Amniotic epithelial cell (primary cell): ENCODE measurements at places on chromosomes 3 and 15.

DNA sequence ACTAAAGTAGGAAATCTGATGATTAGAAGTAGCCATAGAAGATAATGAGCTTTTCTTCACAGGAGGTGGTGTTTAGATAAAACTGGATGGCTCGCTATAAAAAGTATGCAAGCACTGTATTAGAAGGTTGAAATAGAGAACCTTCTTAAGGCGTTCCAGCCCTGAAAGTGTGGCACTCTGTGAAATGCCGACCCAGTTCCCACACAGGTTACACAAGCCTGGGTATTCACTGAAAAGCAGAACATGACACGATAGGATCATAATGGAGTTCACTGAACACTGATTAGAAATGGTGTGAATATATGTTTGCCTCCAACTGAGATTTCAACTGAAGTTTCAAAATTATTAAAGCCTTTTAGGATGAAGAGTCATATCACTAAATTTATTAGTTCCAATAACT lies 15.0 kb upstream of the LRRC34 start:
- no peak for DNase-seq

GRCh38 chr15:93030430-93031102 lies 58.4 kb downstream of the RGMA start:
- peak; percentile 41 for DNase-seq

DNA sequence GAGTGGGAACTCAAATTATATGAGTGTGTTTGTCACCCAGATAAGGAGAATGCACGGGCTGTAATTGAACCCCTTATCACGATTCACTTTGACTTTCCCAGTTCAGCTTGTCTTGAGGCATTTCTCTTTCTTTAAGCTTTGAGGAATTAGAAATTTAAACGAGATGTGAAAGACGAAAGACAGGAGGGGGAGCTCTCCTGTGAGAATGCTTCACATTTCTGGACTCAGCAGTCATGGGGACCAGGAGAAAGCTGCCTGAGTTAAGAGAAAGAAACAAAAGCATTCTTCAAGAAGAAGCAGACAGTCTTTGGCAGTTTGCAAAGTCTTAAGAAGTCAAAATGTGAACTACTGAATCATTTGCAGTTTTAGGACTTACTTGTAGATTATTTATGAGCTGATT lies 205.6 kb downstream of the NECTIN3 start:
- peak; percentile 60 for DNase-seq

DNA sequence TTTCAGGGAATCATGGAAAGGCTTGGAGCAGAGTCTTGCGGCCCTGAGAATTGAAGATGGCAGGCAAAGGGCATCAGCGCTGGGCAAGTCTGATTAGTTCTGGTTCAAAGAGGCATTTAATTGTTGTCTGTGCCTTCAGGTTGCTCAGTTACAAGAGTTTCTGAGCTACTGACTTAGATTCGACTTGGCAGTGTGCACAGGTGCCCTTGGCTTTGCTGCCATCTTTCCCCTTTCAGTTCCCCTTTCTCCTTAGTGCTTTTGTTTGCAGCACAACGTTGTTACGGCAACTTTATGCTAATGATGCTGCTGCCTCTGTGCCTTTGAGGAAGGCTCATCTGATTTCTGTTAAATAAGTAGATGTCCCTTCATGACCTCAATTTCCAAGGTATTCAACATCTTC lies 12.5 kb downstream of the P2RY14 start:
- no peak for DNase-seq

GRCh38 chr3:195916291-195916690 lies 7.9 kb upstream of the TNK2 start:
- no peak for DNase-seq

- DNase-seq, result no peak
Observed at GRCh38 chr3:134339913-134340312, 34.3 kb downstream of the AMOTL2 start.

DNA sequence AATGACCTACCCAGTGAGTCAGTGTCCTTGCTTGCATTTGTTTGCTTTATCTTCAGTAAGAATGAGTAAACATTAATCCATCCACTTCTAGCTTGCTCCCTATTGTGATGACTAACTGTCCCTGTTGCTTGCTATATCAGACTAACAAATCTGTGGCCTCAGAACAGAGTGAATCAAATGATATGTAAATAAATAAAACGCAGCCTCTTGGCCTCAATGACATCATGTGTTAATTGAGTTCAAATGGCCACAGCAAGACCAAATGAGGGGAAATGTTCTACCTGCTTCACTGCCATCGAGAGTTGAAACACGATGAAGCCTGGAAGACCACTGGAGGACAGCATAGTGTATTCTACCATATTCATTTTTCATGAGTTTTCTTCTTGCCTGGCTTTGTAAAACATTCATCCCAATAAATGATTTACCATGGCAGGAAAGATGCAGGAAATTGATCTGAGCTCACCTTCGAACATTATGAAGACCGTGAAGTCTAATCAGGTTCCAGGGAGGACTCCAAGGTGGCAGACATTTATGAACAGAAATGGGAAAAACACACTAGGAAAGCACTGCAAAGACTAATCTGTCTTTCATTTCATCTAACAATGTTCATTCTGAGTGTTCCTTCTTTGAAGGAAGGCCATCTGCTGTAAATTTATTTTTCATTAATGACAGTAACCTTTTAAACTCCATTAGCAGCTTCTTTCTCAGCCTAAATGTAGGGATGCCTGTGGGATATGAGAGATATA lies 1144.5 kb downstream of the TUSC7 start:
- peak; percentile 75 for DNase-seq

DNA sequence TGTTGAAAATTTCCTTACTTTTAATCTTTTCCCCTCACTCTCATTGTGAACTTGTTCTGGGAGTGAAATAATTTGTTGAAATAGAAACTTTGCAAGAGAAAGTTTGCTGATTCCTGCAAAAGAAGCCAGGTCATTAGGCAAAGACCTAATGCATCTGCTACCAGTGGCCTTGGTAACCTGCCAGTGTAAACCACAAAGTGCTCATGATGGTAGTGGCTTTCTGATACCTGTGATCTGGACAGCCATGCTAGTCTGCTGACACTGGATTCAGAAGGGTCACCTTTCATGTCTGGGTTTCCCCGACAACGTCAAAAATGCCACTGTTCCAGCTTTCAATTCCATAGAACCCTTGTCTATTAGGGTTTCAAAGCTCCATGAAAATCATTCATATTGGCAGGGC lies 123.7 kb upstream of the MCTP2 start:
- no peak for DNase-seq

DNA sequence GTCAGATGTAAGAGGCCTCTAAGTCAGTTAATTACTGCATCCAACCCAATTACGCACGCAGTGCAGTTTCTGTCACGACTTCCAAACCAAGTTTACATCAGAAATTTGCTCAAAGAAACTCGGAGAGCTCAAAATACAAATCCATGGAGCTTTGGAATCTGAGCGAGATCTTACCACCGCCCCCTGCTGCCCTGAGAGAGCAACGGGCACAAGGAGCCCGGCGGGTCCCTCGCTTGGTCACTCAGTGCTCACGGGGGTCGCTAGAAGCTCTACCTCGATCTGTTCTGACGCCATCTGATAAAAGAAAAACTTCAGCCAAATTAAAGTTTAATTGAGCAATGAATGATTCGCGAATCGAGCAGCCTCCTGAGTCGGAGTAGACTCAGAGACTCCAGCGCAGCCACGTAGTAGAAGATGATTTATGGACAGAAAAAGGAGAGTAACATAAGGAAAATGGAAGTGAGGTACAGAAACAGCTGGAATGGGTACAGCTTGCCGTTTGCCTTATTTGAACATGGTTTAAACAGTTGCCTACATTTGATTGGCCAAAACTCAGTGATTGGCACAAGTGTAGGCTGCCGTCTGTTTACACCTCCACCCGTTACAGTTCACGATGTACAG lies 232.7 kb upstream of the ATP10A start:
- DNase-seq, result no peak

GRCh38 chr15:77768107-77768506 lies 135.4 kb upstream of the LINGO1 start:
- no peak for DNase-seq

GRCh38 chr15:40115670-40116093 lies 7.0 kb upstream of the BMF start:
- peak; percentile 37 for DNase-seq

- no peak for DNase-seq
Observed at GRCh38 chr3:138397983-138398382, 36.4 kb upstream of the ESYT3 start.

DNA sequence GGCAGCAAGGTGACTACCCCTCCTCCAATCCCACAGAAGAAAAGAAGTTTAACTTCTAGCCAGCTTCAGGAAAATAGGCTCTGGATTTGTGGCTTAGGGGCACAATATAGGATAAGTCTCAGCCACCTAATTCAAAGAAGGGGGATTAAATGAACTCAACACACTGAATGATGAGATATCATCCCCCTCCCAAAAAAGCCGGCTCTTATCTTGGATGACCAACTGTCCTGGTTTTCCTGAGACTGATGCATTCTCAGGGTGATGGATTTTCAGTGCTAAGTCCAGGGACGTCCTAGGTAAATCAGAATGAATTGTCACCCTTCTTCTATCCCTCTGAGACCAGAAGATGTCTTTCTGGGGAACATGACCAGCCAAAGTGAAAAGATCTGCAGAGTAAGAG lies 487.0 kb upstream of the PROK2 start:
- DNase-seq, result no peak

DNA sequence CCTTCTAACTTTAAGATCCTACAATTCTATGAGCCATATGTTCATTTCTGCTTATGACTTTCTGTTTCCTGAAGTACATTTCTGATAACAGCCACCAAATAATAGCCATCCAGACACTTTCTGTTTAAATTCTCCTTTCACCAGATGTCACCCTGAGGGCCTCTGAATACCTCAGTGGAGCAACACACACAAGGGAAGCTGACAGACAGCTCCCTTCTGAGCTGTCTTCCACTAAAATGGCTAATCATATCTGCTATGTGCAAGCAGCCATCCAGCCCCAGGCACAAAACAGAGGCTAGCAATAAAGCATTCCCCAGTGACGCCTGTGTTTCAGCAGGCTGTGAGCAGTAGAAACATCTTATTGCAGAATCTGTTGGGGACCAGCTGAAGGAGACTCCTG lies 666.6 kb upstream of the UBE2E2 start:
- no peak for DNase-seq

DNA sequence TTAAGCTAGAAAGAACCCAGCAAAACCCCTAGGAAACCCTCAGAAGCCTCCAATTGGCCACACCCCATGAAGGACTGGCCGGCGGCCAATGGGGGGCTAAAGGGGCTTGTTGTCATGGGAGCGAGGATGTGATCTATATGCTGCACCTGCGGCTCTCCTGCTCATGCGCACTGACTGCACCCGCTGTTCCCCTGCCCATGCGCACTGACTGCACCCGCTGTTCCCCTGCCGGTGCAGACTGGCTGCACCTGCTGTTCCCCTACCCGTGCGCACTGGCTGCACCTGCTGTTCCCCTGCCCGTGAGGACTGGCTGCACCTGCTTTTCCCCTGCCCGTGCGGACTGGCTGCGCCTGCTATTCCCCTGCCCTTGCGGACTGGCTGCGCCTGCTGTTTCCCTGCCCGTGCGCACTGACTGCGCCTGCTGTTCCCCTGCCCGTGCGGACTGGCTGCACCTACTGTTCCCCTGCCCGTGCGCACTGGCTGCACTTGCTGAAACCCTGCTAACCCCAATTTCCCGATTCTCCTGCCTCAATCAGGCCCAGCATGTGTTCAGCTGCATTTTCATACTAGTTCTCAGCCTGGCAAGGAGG lies 16.8 kb upstream of the MCCC1 start:
- no peak for DNase-seq

- DNase-seq, result no peak
Observed at GRCh38 chr3:44105571-44105970, 136.1 kb upstream of the TOPAZ1 start.

GRCh38 chr15:88987591-88987933 lies 74.4 kb upstream of the MFGE8 start:
- DNase-seq, result no peak

- DNase-seq, result peak; percentile 64
Observed at GRCh38 chr15:62135532-62136134, 29.5 kb downstream of the C2CD4B start.

- no peak for DNase-seq
Observed at GRCh38 chr3:126655887-126656286, 963 bp upstream of the TXNRD3 start.

DNA sequence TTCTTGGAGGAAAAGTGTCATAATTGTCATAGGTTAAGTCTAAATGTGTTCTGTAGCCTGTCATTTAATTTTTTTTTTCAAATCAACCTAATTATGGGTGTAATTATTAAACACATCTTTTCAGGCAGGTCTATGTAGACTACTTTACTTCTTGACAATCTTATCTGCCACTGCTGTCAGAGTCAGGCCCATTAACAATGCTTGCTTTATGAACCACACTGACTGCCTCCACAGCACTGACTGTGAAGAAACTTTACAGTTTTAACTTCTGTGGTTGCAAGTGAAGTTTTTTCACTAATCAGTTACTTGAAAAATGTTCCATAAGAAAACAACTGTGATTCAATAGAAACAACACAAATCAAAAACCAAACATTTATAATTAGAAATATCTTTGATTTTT lies 407.8 kb downstream of the PLCL2 start:
- peak; percentile 47 for DNase-seq

DNA sequence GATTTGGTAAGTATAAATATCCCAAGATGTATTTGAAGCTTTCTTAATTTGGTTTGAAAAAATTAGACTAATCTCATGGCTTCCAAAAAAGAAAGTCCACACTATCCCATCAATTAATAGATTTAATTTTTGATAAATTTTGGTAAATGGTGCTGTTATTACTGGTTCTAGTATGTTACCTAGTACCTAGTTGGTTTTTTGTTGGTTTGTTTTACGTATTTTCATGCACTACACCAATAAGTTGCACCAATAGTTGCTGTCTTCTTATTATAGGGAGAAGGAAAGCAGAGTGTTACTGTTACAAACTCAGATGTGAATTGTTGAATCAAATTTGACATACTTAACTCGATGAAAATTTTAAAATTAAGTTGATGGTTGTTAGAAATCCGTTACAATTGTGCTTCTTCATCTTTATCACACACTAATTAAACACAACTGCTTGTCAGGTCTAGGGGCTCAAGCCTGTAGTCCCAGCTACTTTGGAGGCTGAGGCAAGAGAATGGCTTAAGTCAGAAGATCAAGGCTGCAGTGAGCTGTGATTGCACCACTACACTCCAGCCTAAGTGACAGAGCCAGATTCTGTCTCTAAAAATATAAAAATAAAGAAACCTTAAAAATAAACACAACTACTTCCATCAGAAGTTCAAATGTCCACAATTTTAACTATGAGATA lies 23.1 kb upstream of the MBNL1 start:
- DNase-seq, result no peak

- no peak for DNase-seq
Observed at GRCh38 chr3:45992821-45993221, 2.8 kb downstream of the FYCO1 start.

GRCh38 chr3:24139463-24140412 lies 194.7 kb downstream of the NR1D2 start:
- peak; percentile 81 for DNase-seq
